ENCODE measurements at places on chromosomes 4 and X.

GRCh38 chr4:90127706-90128345 lies 632 bp downstream of the CCSER1 start:
- no peak for DNase-seq

DNA sequence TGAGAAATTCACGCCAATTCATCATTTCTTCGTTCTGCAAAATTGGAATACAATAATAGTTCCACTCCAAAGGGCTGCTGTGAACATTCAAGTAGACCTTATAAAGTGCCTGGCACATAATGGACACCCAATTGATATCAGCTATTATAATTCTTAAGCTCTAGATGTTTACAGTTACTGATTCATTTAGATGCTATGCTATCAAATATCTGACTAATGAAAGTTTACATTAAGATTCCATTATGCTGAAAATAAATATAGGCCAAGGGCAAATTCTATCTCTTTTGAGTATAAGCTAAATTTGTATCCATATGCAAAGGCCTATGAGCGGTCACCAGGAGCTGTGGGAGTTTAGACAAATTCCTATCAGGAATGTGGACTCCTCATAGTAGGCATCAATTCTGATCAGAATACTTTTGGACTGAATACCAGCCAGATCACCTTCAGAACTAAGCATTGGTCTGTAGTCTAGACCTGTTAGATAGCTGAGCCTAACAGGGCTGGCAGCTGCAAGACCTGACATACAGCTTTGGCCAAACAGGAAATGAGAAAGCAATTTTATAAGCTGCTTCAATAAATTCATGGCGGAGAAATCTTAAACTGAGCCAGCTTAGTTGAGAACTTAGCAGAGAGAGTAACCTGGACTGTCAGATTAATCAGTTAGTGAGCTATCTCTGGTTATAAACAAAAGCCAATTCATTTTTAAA lies 384.3 kb upstream of the ACTRT1 start:
- DNase-seq: no peak

DNA sequence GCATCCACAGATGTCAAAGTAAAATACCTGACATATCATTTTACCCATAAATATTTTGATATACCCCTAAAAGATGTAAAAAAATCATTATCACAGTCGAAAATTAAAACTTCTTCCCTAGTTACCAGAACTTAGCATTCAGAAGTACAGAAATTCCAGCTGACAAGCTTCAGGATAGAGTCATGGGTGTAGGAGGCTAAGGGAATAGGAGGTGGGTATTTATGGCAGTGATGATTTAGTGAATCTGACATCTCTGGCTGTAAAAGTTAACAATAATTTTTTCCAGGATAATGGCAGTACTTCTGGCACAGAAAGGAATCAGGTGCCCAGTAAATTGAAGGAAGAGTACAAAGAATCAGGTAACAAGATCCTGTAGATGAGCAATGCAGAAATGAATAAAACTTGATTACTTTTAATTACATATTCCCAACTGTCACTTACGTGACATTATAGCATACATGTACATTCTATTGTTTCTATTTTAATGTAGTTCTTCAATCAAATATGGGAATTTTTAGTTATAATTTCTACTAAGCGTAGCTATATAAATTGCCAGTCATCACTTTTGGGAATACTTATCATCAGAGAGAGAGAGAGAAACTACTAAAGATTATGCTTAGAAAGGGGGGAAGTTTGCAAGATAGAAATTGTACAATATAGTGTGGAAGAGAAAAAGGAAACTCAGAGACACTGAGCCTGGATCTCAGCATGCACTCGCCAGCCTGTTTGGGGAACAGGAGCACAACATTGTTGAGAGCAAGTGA lies 143.4 kb downstream of the TMEM144 start:
- DNase-seq: no peak

- no peak for DNase-seq
Measured at GRCh38 chrX:5771441-5771840, 457.2 kb downstream of the NLGN4X start.
